RCC 7860 (cell line): ENCODE measurements at places on chromosomes 12 and 14.

GRCh38 chr12:3964439-3964838, 91.2 kb upstream of the PARP11 start:
- DNase-seq: no peak

- no peak for DNase-seq
These were observed 2.3 kb downstream of the CLEC2B start for GRCh38 chr12:9866860-9867269.

- DNase-seq: no peak
These were observed 39.6 kb upstream of the ITPR2 start for GRCh38 chr12:26872625-26873024.

DNA sequence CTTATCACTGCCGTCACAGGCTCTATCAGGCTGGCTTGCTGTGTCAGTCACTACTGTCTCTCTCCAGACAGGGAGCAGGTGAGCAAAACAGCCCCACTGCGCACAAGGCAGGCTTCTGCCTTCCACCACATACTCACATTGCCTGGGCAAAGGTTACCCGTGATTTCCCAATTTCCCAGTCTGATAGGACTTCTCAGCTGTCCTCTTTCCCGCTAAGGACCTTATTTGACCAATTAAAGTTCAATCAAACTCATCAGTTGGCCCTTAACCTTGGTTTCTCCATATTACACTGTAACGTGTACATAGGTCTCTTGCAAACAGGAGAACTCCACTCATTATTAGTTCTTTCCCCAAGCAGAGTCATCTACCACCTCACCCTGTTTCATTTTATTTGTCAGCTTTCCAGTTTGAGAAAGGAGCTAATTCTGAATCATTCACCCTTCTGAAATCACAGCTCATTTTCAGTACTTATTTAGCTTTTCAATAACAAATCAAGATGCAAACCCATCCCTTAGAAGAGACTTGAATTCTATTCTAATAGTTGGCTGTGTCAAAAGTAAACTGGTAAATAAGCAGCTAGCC, 170.8 kb downstream of the ESR2 start:
- no peak for DNase-seq

DNA sequence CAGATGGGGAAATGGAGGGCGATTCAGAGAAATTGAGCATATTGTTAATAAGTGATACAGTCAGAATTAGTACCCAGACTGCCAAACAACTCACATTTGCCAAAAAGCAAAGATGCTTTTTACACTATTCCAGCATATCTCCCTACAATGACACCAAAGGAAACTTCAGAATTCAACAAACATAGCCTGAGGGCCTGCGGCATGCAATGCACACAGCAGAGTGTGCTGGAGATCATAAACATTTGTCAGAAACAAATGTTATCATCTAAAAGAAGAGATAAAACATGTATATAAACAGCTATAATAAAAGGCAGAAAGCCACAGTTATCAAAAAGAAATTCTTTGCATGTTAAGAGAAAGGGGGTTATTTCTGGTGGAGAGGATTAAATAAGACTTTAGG, 20.1 kb upstream of the GARIN6 start:
- no peak for DNase-seq

DNA sequence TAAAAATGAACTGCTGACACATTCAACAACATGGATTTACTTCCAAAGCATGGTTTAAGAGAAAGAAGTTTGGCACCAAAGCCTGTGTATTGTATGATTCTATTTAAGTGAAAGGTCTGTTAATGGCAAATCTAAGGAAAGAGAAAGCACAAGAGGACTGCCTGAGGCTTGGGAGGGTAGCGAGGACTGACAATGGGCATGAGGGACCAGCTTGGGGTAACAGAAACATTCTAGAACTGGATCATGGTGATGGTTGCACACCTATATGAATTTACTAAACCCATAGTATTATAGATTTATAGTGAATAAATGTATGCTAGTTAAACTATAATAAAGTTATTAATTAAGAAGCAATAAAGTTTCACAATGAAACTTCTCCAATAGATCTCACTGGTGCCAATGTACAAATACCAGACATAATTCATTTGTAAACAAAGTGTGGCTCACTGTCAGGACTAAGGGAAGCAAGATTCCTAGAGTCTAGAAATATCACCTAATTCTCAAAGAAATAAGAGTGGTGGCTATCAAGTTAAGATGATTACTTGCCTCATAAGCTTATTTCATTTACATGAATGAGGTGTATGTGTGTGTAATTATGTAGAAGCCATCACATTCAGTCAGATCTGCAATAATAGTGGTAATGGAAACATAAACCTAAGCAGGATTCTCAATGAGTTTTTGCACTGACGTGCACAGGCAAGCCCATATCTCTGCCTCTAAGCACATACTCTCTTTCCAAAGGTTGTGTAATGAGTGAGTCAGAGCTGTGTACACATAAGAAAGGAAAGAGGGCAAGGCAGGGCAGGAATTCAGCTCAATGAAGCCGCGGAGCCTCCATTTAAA, 353.4 kb downstream of the KCNH5 start:
- peak; percentile 35 for DNase-seq

DNA sequence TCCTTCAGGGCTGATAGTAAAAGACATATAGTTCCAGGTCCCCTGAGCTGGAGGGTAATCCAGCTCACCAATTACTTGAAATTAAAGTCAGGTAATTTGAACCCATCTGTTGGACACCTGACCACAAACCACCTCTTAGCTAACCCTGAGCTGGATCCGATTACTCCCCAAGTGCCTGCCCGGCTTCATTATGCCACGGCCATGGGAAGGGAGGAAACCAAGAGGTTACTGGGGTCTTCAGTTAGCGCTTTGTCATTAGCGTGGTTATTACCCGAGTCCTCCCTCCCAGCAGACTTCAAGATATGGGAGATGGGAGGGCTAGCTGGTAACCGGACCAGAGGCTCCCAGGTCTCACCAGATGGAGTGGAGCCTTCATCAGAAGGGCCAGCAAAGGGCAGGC, 1071.4 kb downstream of the BCL11B start:
- no peak for DNase-seq

GRCh38 chr14:65604936-65605335, 192.4 kb downstream of the FUT8 start:
- DNase-seq: no peak

- DNase-seq: no peak
These were observed 24.2 kb upstream of the INF2 start for GRCh38 chr14:104665114-104665656.

- DNase-seq: no peak
These were observed 653.3 kb upstream of the MIS18BP1 start for GRCh38 chr14:45906257-45906656.

DNA sequence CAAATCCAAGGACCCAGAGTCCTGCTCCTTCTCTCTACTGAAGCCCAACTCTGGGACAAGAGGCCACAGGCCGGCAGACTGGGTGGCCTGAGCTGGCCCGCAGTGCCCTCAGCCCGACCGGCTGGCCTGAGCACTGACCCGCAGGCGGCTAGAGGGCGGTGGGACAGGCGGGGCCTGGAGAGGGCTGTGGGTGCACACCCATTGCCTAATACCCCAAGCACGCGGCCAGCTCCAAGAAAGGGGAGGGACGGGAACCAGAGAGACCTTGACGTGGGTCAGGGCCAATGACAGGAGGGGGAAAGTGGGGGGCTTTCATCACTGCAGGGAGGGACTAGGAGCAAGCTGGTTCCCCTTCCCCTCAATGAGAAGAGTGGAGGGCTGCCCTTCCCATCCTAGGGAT, 2.0 kb upstream of the WNT10B start:
- DNase-seq: no peak

GRCh38 chr12:52147367-52147963, 44.3 kb downstream of the KRT80 start:
- DNase-seq: peak; percentile 99
